Fibroblast of pulmonary artery (primary cell): ENCODE measurements at places on chromosomes 12 and 14.
A peak's percentile ranks its signal among the peaks of the same experiment; 100 is the strongest.

- no peak for DNase-seq
Measured at GRCh38 chr12:90244232-90244631, 535.6 kb upstream of the ATP2B1 start.

DNA sequence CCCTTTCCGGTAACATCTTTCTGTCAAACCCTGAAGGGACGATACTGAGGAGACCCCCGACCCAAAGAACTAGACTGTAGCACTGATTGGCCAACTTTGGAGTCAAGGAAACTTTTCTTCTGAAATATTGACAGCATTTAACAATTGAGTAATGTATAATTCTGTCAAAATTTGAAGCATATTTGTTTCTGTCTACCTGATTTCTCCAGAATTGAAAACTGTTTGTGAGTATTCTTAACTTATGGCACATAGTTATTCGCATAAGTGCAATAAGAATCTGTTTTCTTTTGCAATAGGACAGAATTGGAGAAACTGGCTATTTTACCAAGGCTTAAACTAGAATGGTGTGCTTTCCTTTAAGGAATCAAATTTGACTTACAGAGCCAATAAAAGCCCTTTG is 267.1 kb upstream of the FOXN3 start:
- DNase-seq = no peak

DNA sequence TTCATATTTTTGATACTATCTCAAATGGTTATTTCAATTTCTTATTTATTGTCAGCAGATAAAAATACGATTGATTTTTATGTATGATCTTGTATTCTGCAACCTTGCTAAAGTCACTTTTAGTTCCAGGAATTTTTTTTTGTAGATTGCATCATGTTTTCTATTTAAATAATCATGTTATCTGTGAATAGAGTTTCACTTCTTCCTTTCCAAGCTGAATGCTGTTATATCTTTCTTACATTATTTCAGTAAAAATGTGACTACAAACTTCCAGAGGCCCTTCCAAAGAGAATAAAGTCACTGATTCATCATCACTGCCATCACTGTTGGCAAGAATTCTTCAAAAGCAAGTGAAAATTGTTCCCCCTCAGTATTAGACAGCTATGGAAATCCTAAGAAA is 104.7 kb upstream of the RAP1B start:
- no peak for DNase-seq

GRCh38 chr14:44453433-44454171 is 53.5 kb downstream of the FSCB start:
- DNase-seq = no peak

- no peak for DNase-seq
Measured at GRCh38 chr12:110010853-110011723, 11.9 kb downstream of the ANKRD13A start.

DNA sequence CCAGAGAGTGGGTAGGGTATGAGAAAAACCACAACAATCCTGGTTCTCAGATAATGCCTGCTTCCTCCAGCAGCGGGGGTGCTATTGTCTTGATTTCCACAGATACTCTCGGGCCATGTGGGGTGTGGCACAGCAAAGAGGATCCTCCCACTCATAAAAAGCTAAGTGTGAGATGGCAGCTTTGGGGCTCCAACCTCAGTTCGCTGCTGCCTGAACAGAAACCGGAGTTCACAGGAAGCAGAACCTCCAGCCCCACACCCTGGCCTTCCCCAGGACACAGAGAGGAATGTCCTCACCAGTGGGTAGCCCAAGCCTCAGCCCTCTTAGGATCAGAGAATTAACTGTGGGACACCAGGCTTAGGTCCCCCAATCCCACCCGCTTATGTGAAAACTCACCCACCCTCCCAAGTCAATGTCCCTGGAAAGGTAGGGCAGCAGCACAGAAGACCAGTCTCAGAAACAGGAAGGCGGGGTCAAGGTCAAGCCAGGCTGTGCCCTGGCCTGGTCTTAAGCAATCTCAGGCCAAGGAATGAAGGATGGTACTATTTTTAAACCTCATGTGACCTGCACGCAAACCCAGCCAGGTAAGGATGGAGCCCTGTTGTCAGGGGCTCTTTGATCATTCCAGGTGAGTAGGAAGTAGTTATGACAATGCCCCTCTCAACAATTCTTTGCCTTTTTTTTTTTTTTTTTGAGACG is 9.0 kb downstream of the KCTD10 start:
- no peak for DNase-seq

GRCh38 chr12:6821591-6822425 is at the start of gene GPR162:
GPR162 (plus strand) TSS chr12:6821821; CDS start chr12:6823899, 2,078 bp downstream.
- peak; percentile 63 for DNase-seq

- DNase-seq = no peak
Measured at GRCh38 chr12:75646329-75647210, 135.2 kb upstream of the KRR1 start.

GRCh38 chr14:76918256-76918781 is 92.1 kb downstream of the LRRC74A start:
- DNase-seq = peak; percentile 92

DNA sequence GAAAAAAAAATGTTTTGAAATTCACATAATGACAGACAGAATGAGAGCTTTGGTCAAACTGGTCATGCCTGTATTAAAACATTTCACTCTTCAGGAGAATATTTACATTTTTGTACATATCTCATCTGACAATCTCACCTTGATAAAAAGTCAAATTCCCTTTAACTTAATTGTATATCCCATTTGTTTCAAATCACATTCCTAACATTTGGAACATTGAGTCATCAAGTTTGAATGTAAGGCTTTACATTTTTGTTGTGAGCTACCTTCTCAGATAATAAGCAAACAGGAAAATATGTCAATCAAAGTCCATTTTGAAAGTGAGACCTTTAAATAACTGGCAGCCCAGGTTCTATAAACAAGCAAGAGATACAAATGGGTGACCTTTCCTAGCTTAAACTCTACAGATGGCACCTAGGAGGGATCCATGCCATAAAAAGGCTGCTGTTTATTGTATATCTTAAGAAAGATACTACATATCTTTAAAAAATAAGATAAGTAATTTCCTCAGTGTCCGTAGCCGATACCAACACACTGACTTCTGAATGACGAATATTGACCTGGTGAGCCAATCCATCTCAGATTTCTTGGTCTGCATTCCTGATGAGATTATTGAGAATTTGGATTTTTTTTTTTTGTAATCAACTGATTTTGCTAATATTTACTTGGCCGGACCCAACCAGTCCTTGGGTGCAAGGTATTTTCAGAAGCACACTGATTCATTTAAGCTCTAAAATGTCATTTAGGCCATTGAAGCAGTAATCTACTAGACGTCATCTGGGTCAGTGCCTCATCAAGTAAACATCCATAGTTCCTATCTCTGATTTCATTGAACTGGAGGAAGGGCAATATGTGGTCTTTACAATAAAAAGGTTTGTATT is 259.6 kb downstream of the BTG1 start:
- DNase-seq = no peak

DNA sequence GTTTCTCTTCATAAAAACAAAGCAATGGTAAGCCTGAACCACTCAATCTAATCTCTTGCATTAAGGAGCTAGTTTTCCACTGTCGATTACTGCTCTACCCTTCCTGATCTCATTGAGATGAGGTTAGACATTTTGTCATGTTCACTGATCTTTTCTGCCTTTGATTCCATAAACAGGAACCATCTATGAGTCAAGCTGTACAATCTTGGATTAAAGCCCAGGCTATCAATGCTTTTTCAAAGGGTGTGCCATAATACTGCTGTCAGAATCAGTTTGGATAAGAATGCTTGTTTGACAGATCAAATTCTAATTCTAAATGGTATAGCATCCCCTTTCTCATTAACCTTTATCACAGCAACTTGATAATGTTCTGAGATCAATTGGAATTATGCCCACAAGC is 16.1 kb downstream of the GRIP1 start:
- peak; percentile 18 for DNase-seq

DNA sequence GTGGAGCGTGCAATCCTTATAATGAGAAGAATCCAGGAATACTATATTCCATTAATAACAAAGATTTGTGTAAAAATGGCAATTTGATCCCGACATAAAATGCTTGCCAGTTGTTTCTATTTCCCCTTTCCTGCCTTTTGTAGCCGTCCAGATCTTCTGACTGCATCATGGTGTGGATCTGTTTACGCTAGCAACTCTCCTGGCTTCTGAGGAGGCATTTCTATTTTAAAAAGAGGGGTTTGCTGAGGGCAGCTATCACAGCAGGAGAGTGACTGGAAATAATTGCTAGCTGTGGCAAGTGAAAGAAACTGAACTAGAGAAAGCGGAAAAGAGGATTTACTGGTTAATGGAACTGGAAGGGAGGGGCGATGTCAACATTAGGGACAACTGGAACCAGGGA is 145.6 kb downstream of the ATP23 start:
- DNase-seq = no peak

DNA sequence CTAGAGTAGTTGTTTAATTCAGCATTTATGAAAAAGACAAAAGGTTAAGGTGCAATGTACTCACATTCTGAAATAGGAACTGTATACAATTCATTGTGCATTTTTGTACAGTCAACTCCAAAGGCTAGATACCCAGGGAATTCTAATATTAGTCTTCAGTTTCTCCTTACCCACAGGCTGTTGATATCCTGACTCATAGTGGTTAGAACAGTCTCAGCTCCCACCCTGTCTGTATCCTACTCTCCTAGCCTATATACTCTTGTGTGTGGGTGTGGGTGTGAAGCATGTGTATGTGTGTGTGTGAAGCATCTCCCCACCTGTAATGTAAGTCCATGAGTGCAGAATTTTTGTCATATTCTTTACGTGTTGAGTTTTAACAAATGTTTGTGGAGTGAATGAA is 229.5 kb downstream of the NAV3 start:
- DNase-seq = peak; percentile 55

DNA sequence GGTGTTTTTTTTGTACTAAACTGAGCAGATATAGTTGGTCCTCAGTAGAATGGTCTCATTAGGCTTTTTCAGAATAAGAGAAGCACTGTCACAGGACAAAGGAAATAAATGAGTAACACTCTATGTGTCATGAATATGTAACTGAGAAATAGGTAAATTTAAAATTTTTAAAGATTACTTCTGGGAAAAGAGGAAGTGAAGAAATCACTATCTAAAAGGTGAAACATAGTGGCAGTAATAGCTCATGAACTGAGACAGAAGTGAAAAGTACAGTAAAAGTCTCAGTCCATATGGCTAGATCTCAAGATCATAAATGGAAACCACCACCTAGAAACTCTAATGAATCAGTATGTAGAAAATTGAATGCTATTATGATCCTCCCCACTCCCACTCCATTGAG is 89.3 kb upstream of the TTC7B start:
- DNase-seq = no peak

DNA sequence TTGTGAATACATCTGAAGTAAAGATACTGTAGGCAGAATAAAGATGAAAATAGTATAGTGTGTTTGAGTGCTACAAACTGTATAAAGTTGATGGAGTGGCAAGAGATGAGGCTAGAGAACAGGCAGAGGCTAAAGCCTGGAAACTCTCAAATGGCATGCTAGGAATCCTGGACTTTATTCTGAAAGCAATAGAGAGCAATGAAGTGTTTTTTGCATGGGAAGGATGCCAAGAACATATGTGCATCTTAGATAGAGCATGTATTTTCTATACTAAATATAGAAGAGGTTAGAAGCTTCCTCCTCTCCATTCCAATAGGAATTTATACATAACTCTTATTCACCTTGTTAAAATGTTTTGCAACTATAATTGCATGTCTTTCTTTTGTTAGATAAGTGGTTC is 86.3 kb upstream of the TMTC2 start:
- peak; percentile 1 for DNase-seq

DNA sequence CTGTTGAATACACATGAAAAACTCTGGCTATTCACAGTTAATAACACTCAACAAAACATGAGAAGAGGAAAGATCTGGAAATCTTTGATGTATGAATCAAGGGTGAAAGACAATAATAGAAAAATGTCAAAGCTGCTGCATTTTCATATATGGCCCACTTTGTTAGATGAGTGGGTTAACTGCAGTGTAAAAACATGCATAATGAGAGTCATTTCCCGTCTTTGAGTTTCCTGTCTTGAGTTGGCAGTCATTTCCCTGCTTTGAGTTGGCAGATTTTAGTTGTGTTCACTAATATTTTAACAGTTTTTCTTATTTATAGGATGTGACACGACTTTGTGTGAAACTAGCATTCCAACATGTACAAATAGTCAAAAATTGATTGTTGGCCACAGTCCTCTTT is 87.9 kb upstream of the PTPRQ start:
- DNase-seq = peak; percentile 48

- peak; percentile 57 for DNase-seq
Measured at GRCh38 chr12:66044731-66045130, 85.8 kb downstream of the LLPH start.

DNA sequence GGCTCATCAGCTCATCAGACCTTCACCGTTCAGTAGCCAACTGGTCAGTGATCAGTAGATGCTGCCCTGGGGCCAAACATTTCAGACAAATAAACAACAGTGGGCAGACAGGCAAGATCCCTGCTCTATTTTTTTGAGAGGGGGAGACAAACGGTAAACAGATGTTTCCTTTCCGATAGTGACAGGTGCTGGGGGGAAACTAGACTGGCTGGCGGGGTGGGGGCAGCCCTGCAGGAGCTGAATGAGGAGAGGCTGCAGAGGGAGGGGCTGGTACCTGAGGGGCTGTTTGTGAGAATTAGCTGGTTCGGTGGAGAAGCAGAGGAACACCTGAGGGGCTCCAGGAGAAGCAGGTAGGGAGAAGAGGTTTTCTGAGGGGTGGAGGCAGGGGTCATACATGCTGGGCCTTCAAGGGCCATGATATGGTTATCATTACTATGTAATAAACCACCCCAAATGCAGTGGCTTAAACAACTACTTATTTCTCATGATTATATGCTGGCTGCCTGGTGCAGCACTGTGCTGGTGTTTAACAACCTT is 8.2 kb upstream of the GOLGA3 start:
- no peak for DNase-seq

DNA sequence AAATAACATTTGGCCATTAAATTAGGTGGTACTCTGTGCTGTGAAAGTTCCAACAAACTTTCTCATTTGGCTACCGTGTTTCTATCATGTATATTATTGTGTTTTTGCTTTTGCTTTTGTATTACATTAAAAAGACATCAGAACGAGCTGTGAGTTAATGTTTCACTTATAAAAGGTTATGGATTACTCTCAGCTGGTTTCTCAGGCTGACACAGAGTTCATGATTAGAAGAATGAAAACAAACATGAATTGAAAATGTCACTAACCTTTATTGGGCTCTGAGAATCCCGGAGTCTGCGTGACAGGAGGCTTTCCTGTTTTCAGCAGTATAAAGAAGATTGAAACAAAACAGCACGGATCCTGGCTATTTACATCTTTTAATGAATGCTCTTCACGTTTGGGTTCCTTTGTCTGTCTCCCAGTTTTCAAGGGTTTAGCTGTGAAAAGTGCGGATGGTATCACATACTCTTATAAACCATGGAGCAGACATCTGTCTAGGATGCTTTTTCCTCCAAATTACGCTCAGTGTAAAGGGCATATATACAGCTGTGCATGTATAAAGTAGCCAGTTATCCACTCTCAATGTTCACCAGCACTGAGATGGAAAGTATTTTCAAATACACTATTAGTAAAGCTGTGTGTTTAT is 153.6 kb downstream of the PTCSC3 start:
- no peak for DNase-seq

- no peak for DNase-seq
Measured at GRCh38 chr14:80455031-80455430, 243.7 kb upstream of the DIO2 start.
